ENCODE measurements at places on chromosomes 6 and 20.

DNA sequence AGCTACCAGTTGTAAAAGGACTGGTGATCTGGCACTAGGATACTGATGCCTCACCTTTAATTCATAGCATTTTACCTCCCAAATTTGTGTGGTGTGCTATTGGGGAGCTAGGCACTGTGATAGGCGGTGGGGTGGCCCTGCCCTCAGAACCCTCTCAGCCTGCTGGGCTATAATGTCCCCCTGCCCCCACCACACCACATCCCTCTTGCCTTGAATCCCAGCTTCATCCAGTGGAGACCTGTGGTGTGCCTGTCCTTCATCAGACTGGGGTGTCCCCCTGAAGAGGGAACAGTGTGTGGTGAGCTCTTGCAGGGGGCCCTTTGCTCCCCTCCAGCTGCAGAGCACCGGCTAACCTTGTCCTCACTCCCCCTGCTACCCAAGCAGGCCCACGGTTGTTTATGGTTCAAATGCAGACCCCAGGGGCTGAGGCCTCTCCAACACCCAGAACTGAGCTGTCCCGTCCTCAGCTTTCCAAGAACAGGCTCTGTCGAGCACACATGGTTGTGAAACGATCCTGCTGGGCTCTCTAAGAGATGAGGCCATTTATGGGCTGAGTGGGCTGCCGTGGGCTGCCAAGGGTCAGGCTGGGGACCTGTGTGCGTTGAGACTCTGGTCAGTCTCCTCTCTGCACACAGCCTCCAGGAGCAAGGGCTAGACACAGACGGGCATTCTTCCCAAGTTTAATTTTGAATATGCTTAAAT, 26.9 kb upstream of the VEGFA start:
- DNase-seq, result no peak

GRCh38 chr6:15621203-15622044, 41.4 kb downstream of the DTNBP1 start:
- DNase-seq, result peak; percentile 32

DNA sequence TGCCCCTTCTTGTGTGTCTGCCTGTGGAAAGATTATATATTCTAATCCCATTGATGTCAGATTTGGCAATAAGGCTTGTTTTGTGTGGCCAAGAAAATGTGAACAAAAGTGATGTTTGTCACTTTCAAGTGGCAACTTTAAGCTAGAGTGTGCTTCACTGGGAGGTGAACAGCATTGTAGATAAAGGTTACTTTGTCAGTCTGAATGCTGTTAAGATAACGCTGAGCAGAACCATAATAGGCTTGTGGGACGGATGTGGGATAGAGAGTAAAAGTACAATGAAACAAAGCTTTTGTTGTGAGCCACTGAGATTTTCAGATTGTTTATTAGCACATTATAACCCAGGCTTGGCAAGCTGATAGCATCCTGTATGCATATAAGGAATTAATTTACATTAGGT, 303.8 kb upstream of the MAN1A1 start:
- no peak for DNase-seq

- DNase-seq, result no peak
Measured at GRCh38 chr6:38117281-38117680, 297.8 kb downstream of the ZFAND3 start.

DNA sequence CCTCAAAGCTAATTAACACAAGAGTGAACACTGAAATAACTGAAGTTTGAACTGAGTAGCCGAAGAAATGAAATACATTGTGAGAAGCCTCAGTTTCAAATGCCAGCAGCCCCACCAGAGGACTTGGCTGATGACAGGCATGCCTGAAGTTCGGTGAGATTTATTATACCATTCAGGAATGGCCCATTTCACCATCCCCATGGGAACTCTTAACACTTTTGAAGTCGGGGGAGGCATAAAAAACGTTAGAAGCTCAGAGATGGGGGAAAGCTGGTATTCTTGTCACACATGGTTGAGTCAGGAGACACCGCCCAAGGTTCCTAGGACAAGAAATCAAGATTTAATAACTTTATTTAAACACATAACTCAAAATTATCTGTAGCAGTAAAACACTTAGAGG, 17.6 kb upstream of the SLC22A3 start:
- DNase-seq, result no peak

DNA sequence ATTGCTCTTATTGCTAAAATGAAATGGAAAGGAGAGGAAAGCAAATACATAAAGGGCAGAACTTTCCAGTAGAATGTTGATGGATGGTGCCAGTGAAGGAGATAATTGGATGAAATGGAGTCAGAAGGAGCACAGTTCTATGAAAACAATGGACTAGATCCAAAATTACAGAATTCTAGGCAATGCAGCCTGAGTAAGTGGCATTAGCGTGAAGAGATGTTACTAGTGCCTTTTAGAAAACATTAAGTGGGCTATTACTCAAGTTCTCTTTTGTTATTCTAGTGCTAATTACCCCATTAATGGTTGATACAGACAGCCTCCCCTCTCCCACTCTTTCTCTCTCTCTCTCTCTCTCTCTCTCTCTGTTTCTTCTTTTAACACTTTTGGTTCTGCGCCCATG, 209.5 kb upstream of the RGS17 start:
- no peak for DNase-seq

DNA sequence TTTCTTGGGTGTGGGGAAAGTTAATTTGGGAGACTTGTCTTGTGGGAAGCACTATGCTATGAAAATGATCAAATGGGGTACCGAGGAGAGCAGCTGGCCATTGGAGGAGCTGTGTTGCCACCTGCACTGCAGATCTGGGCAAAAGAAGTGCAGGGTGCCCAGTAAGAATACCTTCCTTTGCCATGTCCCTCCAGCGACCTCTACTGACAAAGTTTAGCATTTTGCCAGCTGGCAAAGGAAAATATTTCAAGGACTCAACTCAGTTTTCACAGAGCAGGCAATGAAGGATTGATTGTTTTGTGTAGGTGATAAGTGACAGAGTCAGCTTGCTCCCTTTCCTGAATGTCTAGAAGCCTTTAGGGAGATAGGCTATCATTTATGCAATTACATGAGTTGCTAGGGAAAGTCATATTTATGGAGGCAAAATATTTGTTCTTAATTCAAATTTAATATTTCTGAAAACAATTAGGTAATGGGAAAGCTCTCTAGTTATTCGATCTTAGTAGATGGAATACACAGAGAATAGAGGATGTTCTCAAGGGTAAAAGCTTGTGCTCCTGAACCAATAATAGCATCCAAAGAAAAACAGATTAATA, 118.4 kb downstream of the FARS2 start:
- DNase-seq, result peak; percentile 70

DNA sequence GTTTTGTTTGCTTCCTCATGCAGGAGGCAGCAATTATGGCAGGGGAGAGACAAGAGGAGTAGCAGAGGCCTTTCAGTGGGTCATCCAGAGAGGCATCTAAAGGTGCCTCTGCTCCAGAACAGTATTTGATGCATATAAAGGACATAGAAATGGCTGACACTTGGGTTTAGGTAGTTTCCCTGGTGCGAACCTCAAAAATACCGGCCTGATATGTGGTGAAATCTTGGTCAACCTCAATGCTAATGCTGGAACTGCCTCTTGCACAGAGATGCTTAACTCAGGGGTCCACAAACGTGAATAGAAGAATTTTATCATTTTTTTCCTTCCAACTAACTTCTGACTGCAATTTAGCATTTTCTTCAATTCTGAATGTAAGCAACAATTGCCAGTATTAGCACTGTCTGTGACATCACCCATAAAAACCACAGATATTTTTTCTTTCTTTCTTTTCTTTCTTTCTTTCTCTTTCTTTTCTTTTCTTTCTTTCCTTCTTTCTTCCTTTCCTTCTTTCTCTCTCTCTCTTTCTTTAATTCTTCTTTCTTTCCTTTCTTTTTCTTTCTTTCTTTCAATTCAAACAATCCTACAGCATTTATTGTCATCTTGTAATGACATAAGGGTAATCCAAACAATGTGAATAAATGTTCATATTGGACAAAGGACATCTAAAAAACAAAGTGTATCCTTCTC, 180.0 kb upstream of the UST start:
- peak; percentile 37 for DNase-seq

DNA sequence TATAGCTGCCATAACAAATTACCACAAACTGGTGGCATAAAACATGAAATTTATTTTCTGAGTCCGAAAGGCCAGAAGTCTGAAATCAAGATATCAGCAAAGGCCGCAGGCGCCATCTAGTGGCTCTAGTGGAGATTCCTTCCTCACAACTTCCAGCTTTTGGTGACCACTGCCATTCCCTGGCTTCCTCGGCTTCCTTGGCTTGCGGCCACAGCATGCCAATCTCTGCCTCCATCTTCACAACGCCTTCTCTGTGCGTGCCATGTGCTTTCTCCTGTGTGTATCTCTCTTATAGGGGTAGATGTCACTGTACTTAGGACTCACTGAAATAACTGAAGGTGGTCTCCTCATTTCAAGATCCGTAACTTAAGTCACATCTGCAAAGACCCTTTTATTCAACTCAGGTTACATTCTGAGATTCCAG, 5.4 kb upstream of the PLAGL1 start:
- peak; percentile 64 for DNase-seq
